ENCODE measurements at places on chromosomes 7 and 10. TPM values are rescaled to one million over a fixed set of nuclear protein-coding genes. Genes with fewer than 3 reads are reported as not detected.

FAM25C gene
- not detected for total RNA-seq

TNPO3 gene
- 56.4 TPM for total RNA-seq

NODAL gene
- total RNA-seq, result not detected

DENND2A gene
- 15.6 TPM for total RNA-seq

ARL5B gene
- total RNA-seq, result 10.5 TPM

STEAP2 gene
- 50.3 TPM for total RNA-seq

HYAL4 gene
- not detected for total RNA-seq

SPDYE2 gene
- not detected for total RNA-seq

ZNF33A gene
- 10.1 TPM for total RNA-seq

STYXL1 gene
- total RNA-seq, result 56.9 TPM

LIPA gene
- total RNA-seq, result 64.1 TPM

UBN2 gene
- total RNA-seq, result 3.4 TPM

PDLIM1 gene
- total RNA-seq, result 23.5 TPM

ADAM12 gene
- 23.6 TPM for total RNA-seq

FRMD4A gene
- total RNA-seq, result 10.7 TPM

GNG11 gene
- 40.3 TPM for total RNA-seq

FEZF1 gene
- not detected for total RNA-seq

CNPY1 gene
- total RNA-seq, result not detected
